A172 (cell line): ENCODE measurements at places on chromosomes 13 and 19. TPM values are rescaled to one million over a fixed set of nuclear protein-coding genes. Genes with fewer than 3 reads are reported as not detected.

DNA sequence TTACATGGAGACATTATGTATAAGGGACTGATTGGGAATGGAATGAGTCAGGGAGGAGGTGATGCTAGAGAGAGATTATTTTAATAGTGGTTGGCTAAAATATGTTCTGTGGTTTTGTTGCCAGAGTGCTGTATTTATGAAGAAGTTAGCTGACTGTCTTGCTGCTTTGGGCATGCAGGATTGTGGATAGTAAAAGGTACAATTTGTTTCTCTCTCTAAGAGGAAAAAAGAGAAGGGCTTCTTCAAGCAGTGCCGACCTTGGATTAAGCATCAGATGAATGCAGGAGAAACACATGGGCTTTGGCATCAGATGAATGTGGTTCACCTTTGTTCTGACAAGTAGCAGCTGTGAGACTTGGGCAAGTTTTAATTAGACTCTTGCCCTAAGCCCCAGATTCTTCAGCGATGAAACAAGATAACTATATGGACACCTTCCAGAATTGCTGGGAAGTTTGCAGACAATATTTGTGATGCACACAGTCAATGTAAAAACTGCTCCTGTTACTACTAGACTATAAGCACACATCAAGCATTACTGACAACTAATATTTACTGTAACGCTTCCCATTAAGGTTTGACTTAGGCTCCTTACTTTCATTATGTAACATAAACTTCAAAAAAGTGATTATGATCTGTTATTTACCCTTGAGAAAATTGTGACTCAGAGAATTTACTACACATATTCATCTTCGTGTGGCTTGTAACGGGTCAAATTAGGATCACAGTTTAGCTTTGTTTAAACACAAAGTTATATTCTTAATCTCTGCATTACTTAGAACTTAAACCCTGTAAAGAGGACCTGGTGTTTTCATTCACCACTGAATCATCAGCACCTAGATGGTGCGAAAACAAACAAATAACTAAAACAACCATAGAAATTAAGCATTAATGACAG lies 824.0 kb downstream of the PCDH9 start:
- peak; percentile 47 for DNase-seq

The FFAR3 gene
- not detected in 2 replicates for total RNA-seq

- DNase-seq, result no peak
Measured at GRCh38 chr13:36950920-36951319, 30.9 kb upstream of the SMAD9 start.

DNA sequence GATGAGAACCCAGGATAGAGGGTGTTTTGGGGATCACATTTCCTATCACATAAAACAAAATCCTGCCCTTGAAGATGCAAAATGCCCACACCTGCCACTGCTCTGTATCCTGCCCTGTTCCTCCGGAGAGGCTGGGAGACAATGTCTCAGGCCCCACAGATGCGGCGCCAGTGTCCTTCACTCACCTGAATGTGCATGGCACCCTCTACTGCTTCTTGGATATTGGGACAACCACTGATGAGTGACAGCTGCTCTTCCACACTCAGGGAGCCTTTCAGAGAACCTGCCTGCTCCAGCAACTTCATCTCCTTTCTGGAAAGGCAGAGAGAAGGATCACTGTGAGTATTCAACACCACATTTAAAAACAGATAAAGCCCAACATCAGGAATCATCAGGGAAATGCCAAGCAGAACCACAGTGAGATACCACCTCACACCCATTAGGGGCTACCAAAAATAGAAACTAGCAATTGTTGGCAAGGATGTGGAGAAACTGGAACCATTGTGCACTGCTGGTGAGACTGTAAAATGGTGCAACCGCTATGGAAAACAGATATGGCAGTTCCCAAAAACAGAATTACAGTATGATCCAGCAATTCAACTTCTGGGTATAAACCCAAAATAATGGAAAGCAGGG lies 36.4 kb downstream of the CRYL1 start:
- DNase-seq, result no peak

The SYNGR4 gene
- total RNA-seq, result not detected in 2 replicates

GRCh38 chr19:28898249-28898648 lies 314.7 kb downstream of the UQCRFS1 start:
- no peak for DNase-seq

DNA sequence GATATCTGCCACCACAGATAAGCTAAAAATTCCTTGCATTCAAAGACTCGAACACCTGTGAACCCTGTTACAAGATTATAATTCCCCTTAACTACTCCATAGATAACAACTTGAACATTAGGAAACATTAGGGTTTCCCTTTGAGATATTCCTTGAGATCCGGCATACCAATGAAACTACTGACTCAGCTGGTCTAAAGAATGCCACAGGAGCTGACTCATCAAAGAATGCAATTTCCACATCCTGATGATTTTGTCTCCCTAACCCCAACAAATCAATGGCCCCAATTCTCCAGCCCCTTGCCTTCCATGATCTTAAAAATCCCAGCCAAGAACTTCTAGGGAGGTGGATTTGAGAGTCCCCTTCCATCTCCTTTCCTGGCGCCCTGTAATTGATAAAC lies 35.6 kb upstream of the ZNF599 start:
- peak; percentile 47 for DNase-seq

DNA sequence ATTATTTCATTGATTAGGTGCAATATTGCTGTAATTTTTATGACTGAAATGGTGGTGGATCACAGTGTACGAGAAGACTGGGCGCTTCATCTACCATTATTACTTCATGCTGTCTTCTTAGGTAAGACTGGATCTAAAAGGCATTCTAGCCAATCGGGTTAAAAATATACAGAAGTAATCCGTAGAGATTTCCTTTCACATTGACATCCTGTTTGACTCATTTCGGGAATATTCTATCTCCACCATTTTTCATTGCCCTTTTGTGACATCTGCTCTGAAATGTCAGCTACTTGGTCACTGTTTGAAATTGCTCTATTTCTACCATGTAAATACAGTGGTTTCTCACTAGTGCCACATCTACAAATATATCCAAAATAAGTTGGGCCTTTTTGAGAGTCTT lies 90.2 kb downstream of the ZAR1L start:
- DNase-seq, result peak; percentile 5
